ENCODE measurements at places on chromosomes 2 and 18.

DNA sequence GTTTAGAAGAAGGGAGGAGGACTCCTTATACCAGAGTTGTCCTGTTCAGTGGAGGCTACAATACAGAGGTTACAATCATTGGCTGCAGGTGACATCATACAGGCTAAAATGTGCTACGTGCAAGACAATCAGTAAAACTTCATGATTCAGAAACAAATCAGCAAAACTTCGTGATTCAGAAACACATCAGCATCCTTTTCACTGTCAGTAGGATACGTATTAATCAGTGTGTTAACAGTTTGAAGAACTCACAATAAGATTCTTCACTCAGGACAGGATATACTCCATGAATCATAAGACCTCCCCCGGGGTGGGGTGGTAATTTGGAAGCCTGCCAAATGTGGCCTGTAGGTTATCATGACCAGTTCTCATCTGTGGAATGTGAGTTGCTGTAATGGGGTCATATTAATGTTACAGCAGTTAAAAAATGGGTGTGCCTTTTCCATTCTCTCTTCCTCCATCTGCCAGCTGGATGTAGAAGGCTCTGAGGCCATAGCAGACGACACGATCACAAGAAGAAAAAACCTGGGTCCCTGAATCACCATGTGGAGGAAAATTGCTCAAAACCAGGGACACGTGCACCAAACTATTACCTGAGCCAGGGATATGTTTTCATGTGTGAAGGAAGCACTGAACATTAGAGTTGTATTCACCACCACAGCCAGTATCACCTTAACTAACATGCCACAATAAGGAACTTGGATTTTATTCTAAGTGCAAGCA is 134.8 kb upstream of the CREB1 start:
- peak; percentile 98 for DNase-seq

- DNase-seq, result no peak
Observed at GRCh38 chr2:41926614-41927580, 120.9 kb upstream of the PKDCC start.

DNA sequence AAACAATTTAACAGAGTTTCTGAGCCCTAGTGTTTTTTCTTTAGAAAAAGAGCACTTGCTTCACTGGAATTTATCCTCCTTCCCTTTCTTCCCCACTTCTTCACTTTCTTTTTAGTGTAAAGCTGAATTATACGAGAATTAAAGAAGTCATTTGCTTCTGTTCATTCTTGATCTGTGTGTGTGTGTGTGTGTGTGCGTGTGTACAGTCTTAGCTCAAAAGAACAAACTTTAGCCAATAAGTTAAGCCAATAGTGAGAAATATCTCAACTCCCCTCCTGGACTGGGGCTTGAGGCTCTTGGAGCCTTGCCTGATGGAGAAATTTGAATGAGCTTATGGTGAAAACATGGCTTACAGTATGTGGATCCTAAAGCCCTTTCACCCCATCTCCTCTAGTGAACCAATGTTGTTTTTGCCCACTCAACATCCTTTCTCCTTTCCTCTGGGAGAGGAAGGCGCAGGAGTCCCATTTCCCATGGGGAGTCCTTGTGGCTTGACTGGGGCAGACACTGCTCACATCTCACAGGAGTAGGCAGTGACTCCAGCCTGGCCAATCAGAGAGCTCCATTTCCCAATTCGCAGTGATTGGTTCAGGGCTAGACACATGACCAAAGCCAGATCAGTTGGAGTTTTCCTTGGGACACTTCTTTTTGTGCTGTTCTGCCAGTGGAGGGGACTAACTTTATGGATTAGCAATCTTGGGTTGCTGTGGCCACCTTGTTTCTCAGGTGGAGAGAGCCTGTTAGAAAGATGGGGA is 16.3 kb upstream of the MYO3B start:
- DNase-seq, result no peak

- DNase-seq, result no peak
Observed at GRCh38 chr2:119753930-119754321, 5.8 kb upstream of the PTPN4 start.

GRCh38 chr2:8004250-8004681 is 677.6 kb upstream of the ID2 start:
- no peak for DNase-seq

DNA sequence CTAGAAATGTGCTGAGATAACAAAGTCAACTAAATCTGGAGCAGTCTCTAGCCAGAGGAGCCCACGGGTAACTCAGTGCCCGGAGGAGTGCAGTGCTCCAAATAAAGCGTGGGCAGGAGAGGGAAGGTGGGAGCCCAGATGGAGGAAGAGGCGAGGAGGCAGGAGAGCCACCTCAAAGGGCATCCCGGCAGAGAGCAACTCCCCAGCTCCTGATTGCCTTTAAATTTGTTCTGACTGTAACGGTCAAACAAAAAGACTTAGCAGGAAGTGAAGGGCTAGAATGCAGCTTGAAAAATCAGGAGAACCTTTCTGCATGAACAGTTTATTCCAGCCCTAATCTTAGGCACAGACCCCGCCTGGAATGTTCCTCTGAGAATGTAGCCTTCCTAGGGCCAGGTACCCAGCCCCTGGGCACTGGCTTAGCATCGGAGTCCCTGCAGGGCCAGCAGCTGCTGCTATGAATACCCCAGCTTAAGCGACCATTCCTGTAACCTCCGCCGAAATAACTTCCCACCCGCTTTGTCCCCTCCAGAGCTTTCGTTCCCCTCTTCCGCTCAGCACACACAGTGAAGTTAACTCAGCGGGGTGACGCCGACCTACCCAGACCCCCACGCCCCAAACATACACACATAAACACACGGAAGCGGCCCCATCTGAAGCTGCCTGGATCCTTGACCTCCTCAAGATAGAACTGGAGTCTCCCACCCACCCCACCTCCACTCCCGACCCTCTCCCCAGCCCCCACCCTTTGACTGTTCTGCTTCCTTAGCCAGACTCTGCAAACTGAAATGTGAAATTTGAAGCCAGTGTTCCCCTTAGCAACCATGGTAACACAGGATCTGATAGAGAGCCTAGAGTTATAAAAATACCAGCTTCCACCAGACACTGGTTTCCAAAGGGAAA is 123.2 kb downstream of the SMAD7 start:
- no peak for DNase-seq

- no peak for DNase-seq
Observed at GRCh38 chr2:54867457-54867856, 144.0 kb downstream of the EML6 start.

DNA sequence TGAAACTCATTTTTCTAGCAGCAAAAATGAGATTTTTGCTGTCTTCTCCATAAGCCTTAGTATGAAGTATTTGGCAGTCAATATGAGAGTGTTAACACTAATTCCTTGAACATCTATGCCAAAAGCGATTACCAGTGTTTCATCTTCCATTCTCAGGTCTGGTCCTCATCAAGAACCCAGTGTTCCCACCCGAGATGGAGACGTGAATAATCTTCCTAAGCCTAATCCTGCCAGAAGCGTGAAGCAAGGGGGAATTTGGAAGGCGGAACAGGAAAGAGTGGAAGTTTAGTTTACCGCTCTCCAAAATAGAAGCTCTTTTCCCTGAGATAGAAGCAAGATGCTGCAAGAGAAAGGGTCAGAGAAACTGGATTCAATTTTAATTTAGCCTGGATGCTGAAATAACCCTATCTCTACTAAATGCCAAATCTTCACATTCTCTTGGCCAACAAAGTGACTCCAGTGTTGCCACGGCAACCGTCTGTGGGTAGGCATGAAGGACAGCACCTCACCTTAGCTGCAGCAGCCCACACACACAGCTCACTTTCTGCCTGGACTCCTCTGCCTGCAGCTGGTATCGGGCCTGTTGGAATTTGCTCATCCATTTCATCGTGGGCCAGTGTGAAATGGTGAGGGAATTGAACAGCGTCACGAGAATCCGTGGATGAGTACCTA is 711.1 kb downstream of the CBLN2 start:
- DNase-seq, result no peak

DNA sequence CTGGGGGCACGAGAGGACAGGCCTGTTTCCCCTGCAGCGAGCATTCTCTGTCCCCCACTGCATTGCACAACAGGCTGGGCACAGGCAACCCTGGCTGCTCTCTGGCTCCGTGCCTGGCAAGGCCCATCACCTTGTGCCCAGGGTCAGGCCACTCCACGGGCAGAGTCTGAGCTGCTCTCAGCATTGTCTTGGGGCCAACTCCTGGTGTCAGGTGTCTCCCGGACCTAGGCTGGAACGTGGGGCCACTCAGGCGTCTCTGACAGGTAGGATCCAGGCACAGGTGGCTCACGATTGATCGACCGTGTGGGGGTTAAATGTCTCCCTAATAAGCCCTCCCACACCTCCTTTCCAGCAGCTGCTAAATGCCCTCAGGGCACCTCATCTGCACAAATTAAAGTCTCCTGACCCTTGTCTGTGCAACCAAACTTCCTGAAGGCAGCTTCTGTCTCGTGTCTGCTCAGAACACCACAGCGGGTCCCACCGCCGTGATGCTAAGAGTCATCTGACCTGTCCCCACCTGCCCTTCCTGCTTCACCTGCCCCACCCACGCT is 66.6 kb upstream of the GPC1 start:
- no peak for DNase-seq

- no peak for DNase-seq
Observed at GRCh38 chr2:3174626-3175567, 202.7 kb downstream of the EIPR1 start.

GRCh38 chr2:68709421-68709911 is 25.1 kb upstream of the ARHGAP25 start:
- DNase-seq, result peak; percentile 53

DNA sequence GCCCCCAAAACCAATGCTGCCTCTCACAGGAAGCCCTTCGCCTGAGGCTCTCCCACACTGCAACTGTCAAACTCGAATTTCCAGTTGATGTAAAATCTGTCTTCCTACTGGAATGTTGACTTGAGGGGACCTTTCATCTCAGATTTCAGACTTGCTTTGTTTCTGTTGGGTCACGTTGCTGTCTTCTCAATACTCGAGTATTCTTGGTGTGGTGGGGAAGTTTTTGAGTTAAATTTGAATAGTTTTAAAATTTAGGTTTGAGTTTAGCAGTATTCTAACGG is 50.8 kb downstream of the AGAP1 start:
- DNase-seq, result no peak

GRCh38 chr2:189210250-189211087 is 30.9 kb upstream of the COL5A2 start:
- DNase-seq, result peak; percentile 80

DNA sequence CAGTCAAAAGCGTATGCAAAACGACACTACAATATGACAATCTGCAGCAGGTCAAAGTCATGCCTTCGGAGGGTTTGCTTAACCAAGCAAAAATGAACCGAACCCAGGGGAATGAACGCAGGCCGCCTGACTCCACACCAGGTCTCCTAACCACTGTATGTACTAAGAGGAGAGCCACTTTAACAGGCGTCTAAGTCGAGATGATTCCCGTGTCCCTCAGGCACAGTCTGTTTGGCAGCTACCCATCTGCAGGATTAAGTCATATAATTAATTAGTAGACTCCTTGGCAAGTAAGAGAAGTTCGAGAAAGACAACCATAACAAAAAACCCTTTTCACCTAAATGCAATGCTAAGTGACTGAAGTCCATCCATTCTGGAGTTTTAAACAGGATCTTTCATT is 15.2 kb downstream of the CYB5A start:
- DNase-seq, result no peak

DNA sequence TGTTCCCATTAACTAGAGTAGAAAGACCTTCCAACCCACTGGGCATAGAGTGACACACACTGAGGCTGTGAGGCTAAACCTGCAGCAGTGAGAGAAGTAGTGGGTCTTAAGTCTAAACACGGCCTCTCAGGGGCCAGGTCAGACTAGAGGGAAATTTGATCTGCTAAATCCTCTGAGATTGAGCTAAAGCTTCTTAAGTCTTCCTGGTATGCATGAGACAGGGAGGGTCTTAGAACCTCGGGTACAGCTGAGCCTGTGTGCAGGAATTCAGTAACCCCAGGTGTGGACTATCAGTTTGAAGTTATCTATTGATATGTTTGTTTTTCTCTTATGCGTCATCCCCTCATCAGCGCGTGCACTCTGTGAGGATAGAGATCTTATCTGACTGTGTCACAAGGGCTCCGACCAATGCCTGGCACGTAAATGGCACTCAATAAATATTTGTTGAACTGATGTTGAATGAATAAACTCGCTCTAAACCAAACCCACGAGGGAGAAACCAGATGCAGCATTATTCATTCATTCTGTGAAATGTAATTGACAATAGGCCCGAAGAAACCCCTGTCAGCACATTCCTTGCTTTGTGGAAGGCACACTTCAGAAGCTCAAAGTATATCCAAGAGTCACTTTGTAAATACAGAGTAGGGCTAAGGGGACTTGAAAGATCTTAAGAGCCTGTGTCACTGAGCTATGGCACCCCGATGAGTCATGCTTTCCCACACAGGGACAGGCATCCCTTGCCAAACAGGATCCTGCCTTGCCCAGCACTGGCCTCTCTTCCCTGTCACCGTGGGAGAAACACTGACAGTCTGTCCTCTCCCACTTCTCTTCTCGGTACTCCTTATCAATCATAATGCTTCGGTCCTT is 21.7 kb upstream of the RAB10 start:
- DNase-seq, result no peak

- DNase-seq, result no peak
Observed at GRCh38 chr2:139438478-139438877, 658.3 kb upstream of the NXPH2 start.

GRCh38 chr2:172409042-172409441 is 18.3 kb upstream of the ITGA6 start:
- DNase-seq, result peak; percentile 80

DNA sequence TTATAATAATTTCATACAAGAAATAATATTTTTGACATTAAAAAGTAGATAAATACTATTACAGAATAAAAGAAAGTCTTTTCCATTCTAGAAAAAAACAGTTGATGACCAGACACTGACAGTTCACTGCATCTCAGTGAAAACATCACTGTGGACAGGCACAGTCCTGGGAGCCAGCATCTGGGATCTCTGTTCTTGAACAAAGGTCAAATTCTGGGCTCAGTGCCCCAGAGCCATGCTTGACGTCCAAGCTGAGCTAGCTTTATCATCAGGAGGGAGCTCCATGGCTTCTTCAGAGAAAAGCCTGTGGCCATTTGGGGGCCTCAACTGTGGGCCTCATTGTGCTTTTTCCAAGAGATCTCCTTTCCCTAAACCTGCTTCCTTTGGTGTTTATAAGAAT is 86.1 kb upstream of the SRD5A2 start:
- DNase-seq, result no peak

DNA sequence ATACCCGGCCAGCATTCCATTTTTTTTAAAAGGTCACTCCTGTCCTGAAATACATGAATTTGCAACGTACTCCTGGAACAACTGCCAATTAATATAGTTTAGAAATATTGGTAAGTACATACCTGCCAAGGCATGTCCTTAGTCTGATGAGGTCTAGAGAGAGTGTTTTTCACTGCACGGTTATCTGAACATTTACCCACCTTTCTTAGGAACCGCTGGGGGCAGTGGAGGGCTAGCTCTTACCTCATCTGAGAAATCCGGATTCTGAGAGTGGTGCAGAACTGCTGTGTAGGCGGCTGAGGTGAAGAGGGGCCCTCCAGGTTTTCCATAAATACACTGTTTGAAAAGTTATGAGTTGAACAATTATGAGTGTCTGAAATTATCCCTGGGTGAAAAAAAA is 133.1 kb upstream of the CCDC195 start:
- DNase-seq, result peak; percentile 20

- DNase-seq, result peak; percentile 45
Observed at GRCh38 chr2:229849073-229849472, 72.7 kb downstream of the TRIP12 start.

Data from dermis microvascular lymphatic vessel endothelial cell (primary cell).